ENCODE measurements at places on chromosomes 2 and 18. TPM values are rescaled to one million over a fixed set of nuclear protein-coding genes. Genes with fewer than 3 reads are reported as not detected.

Gene CLEC4F
- polyA plus RNA-seq = not detected

Gene NABP1
- polyA plus RNA-seq = 204 TPM

Gene SNRNP27
- 38.1 TPM for polyA plus RNA-seq

Gene PTPRN
- polyA plus RNA-seq = 11.7 TPM
